SK-N-SH treated with all-trans-retinoic acid at 6 μM for 48 hours (cell line): ENCODE measurements at places on chromosomes 4 and X.
A peak's percentile ranks its signal among the peaks of the same experiment; 100 is the strongest.

DNA sequence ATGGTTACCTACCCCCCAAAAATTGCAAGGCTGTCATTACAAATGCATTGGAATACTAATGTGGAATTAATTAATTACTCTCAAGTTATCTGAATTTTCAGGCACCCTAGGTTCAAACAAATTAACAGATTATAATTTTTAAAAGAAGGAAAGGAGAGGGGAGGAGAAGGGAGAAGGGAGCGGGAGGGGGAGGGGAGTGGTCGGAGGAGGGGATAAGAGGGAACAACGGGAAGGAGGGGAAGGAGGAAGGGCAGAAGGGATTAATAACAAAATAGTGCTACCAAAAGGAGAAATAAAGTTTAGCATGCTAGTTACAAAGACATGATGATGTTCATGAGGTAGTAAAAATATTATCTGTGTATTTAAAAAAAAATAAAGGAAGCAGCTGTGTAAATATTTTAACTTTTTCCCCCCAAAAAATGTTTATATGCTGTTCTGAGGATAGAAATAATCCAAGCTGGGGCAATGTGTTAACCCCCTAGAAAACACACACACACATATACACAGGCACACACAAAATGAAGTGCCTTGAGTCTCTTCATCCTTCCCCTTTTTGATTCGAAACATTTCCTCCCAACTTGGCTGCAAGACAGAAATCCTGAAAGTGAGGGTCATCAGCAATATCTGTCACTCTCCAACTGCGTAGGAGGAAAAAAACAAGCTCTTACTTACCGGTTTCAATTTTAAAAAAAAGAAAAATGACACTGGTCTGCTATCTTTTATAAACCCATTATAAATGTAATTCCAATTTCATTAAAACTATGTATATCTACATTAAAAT, 58.8 kb downstream of the PPP3CA start:
- ATAC-seq: no peak

- ATAC-seq: no peak
Measured at GRCh38 chr4:46386570-46386969, 3.4 kb downstream of the GABRA2 start.

DNA sequence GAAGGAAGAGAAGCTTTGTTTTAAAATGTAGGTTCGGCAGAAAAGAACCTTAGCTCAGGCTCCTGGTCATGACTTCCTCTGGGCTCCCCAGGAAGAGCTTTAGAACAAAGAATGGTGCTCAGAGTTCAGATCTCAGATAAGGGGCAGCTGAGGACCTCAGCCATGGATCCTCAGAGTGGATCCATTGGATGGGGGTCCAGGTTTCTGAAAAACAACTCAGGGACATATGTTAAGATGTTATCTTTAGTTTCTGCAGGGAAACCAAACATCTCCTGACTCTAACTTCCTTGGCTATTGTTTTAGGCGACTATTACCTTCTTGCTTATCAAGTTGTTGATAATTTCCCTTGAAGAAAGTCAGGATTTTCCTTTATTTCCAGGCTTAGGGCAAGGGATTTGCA, 5.4 kb downstream of the EVC start:
- ATAC-seq: no peak

DNA sequence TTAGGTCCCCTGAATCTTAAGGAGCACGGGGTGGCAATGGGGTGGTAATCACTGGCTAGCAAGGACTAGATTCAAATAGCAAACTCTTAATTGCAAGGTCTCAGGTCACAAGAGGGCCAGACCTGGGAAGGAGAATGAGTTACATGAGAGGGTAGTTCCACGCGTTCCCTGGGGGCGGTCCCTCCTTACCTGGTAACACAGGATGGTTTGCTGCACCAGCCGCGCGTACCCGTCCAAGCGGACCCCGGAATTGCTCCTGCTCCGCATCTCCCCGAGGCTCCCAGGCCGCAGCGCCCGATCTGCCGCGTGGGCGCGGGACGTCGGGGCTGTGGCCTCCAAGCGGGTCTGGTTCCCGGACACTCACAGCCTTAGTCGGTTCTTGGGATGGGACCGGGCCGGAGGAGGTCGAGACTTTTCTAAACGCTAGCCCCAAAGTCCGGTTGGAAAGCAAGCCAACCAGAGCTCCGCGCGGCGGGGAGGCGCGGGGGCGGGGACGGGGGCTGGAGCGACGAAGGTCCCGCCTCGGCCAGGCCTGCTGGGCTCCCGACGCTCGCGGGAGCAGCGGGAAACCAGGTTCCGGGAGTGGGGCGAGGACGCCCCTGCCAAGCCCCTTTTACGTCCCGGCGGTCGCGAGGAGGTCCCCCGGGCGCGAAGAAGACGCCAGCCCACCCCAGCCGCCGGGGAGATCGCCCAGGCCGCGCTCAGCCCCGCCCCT, at the start of gene PHKA2:
Gene PHKA2, minus strand, starts transcription at position 449 of the 715 bp plus-strand sequence. Its CDS starts 182 bp downstream, at position 267.
- ATAC-seq: peak; percentile 83

DNA sequence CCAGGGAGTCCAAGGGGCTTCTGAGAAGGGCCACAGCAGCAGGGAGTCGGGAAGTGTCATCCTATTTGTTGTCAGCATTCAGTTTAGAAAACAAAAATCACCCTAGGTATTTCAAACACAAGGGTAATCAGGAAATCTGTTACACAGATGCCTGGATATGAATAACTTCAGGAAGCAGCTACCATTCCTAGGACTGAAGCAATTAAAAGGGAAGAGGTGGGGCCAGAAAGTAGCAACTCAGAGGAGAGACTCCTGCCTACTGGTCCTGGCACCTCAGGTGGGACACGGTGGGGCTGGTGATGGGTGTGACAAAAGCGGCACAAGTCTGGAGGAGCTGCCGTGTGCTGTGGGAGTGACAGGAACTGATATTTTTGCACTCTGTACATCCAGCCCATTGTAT, 107.9 kb downstream of the PDGFRA start:
- ATAC-seq: no peak

DNA sequence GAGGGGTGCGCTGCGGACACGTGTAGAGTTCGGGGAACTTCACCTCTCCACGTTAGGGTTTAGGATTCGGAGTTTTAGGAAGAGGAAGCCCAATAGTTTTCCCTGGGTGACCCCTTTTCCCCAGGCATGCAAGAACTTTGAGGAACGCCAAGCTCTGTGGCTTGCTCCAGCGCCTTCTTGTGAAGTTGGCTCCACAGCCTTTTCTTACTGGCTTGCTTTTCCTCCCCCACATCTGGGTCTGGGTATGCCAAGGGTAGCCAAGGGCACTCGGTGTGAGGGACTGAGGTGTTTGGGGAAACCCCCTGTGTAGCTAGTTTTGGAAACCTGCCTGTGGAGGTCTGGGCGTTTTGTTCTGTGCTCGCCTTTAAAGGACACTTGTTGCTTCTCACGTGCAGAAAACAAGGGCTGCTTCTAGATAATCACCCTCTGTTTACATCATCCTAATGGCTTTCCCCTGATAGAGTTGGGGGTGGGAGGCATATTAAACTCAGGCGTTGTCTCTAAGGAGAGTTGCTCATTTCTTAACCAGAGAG, 746 bp downstream of the EDNRA start:
- ATAC-seq: peak; percentile 60

DNA sequence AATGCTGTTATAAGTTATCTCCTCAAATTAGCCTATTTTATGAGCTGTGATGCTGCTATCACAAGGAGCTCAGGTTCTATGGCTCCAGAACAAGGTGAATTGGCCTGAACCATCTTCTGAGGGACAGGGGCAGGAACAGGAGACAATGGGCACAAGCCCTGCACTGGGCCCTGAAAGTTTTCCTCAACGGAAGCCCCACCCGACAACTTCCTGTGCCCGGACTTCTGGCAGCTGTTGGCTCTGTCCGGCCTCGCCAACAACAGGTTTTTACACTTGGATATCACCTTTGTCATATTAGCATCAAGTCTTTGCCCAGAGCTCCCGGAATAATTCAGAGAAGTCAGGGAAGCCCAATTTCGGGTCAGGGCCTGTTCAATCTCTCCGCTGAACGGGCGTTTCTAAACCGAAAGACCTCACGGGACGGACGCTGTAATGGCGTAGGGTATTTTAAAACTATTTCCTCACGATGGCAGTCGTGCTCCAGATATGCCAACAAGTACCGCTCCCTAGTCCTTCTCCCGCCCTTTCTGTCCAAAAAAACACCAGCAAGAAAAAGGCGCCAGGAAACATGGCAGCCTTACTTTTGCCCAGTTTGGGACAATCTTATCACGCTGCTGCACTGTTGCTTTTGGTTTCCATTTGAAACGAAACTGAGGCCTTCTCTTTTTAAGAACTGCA, 201.0 kb upstream of the STK26 start:
- peak; percentile 93 for ATAC-seq

GRCh38 chrX:24145303-24146186, 4.0 kb upstream of the ZFX start:
- ATAC-seq: peak; percentile 11

- no peak for ATAC-seq
Measured at GRCh38 chr4:154738426-154738825, 5.4 kb upstream of the LRAT start.

- no peak for ATAC-seq
Measured at GRCh38 chr4:89356086-89356485, 48.5 kb upstream of the GPRIN3 start.

- ATAC-seq: no peak
Measured at GRCh38 chr4:184097241-184097605, 120.5 kb downstream of the ENPP6 start.

- no peak for ATAC-seq
Measured at GRCh38 chr4:11019451-11020240, 335.1 kb upstream of the CLNK start.

DNA sequence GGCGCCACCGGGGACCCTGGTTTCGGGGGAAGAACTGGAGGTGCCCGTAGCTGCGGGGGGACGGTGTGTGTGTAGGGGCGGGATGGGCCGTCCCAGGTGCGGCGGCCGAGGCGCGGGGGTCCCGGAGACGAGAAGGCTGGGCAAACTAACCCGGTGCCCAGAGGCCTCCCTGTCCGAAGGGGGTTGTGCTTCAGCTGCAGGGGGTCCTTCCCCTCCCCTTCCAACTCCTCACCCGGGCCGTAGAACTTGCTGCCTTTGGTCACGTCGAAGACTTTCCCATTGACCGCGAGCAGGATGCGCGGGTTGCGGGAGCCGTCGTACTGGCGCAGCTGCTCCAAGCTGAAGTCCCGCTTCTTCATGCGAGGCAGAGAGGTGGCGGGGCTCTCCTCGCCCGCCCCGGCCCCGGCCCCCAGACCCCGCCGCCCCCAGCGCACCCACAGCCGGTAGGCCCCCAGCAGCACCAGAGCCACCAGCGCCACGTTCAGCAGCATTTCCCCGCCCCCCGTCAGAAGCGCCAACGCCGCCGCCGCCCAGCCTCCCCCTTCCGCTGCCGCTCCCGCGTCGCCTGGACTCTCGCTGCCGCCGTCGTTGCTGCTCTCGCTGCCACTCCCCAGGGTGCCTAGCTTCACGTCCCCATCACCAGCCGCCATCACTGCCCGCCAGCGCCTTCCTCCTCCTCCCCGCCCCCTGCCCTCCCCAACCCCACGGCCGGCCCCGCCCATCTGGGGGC, at the start of gene PGRMC2:
Gene PGRMC2, minus strand, starts transcription at position 673 of the 730 bp plus-strand sequence. Its CDS starts 23 bp downstream, at position 650.
- peak; percentile 47 for ATAC-seq

- no peak for ATAC-seq
Measured at GRCh38 chrX:138150709-138151108, 560.8 kb downstream of the FGF13 start.

DNA sequence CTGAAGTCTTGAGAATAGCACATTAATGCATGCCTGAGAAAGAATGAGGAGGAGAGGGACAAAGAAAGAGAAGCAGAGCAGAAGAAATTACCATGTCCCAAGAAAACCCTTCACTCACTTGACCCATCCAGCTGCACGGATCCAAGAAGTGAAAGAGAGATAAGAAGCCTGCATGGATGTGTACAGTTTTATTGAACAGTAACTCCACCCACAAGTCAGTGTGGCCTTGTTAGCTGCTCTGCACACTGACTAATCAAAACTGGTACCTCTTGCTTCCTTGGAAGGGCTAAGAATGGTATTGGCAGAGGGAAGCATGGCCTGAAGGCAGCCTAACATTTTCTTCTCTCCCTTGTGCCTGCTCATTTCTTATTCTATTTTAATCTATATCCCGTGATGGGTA, 163.9 kb downstream of the SLC7A11 start:
- ATAC-seq: no peak

DNA sequence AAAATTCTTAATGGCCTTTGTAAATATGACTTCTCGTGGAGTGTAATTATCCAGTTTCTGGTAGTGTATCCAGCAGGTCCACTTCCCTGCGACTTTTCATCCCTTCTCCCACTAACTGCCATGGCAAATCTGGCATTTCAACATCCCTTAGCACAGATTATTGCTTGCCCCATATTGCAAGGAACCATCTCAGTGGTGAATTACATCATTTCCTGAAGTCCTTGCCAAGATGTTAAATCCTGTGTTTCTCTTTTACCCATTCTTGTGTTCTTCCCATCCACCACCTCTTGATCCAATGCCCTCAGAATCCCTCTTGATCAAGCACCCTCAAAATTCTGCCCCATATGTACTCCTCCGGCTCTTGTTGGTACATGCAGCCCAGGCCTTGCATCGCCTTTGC, 88.1 kb upstream of the ZNF81 start:
- ATAC-seq: no peak

DNA sequence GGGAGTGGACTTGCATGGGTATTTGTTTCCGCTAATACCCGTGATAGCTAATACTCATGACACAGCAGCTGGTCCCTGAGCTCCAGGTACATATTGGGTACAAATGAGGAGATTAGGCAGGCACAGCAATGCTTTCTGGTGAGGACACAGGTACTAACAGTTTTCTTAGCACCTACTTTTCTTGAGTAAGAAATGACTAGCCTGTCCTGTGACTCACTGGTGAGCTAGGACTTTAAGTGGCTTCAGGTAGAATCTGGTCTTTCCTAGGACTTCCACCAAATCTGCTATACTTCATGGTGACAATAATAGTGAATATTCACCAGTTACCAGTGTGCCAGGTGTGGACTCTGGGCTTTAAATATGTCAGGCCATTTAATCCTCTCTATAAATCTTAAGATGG, 407.4 kb upstream of the NR3C2 start:
- ATAC-seq: no peak

GRCh38 chr4:52343595-52343994, 292.5 kb downstream of the SPATA18 start:
- ATAC-seq: no peak

- ATAC-seq: no peak
Measured at GRCh38 chr4:534101-534575, 35.1 kb downstream of the PIGG start.

GRCh38 chrX:103175944-103176753, 38.8 kb upstream of the BEX4 start:
- peak; percentile 87 for ATAC-seq

DNA sequence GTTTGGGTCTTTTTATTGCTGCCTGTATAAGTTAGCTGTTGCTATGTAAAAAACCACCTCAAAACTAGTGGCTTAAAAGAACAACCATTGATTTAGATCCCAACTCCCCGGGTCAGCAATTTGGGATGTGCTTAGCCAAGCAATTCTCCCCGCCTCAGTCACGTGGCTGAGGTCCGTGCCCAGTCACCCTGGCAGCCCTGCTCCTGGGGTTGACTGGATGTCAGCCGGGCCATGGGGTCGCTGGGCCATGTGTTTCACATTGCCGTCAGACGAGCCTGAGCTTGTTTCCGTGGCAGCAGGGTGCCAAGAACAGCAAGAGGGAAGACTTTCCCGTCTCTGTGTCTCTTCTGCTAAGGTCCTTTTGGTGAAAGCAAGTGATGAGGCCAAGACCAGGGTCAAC, 345.7 kb upstream of the FAT1 start:
- no peak for ATAC-seq

- no peak for ATAC-seq
Measured at GRCh38 chr4:155657985-155658680, 8.5 kb upstream of the GUCY1A1 start.

- ATAC-seq: no peak
Measured at GRCh38 chr4:6502747-6503465, 30.5 kb upstream of the PPP2R2C start.
